RPMI7951 (cell line): ENCODE measurements at places on chromosomes 12 and 14. TPM values are rescaled to one million over a fixed set of nuclear protein-coding genes. Genes with fewer than 3 reads are reported as not detected.

The CCDC175 gene
- not detected in 2 replicates for total RNA-seq

The TCL1B gene
- not detected in 2 replicates for total RNA-seq

The KCNA5 gene
- total RNA-seq, result not detected in 2 replicates

The EFS gene
- 2.8 TPM in 2 replicates for total RNA-seq

The PRB3 gene
- total RNA-seq, result not detected in 2 replicates
